Foreskin keratinocyte (primary cell): ENCODE measurements at places on chromosomes 6 and 20.

GRCh38 chr6:5705252-5705651 is 301.5 kb downstream of the NRN1 start:
- no peak for DNase-seq

DNA sequence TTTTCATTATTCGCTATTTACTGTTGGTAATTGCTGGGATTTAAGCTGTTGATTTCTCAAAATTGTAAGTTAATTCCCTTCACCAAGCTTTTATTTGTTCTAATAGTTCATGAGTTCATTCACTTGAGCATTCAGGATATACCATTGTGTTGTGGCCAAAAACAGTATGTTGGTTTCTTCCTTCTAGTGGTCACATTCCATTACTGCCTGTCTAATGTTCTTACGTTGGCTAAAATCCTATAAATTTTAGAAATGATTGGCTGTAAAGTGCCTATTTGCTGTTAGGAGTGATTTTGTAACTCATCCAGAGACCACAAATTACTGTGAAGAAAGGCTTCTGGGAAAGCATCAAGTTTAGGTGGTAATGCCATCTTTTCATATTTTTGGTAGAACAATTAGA is 76.3 kb downstream of the FARS2 start:
- DNase-seq: no peak

DNA sequence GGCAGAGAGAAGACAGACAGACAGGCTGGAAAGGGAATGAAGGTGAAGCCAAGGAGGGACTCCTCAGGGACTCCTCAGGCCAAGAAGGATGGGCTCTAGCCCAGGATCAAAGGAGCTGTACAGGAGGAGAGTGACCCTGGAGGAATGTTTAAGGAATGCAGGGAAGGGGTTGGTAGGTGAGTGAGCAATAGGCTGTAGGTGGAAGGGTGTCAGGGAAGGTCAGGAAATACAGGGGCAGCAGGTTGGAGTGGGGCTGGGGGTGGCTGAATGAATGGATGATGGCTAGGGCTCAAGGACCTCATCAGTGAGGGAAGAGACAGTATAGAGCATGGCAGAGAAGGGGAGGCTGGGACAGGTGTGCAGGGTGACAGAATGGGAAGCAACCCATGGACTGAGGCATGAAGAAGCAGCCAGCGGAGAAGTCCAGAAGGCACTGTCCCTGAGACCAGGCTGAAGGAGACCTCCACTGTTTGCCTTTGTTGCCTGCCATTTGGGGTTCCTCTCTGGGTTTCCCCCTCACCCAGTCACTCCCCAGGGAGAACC is 13.2 kb downstream of the SYNGAP1 start:
- DNase-seq: no peak

- DNase-seq: no peak
These were observed 6.7 kb upstream of the C2 start for GRCh38 chr6:31920811-31921210.

DNA sequence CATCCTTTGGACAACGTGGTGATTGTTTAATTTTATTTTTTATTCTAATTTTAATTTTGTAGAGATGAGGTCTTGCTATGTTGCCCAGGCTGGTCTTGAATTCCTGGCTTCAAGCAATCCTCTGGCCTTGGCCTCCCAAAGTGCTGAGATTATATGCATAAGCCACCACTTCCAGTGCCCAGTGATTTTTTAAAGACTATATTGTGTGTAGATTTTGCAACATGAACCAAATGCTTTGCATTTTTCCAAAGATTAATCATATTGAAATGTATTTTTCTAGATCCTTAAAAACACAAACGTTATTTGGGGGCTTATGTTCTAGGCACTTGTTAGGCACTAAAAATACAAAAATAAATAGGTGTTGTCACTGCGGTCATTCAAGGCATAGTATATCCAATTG is 117.6 kb upstream of the CCN2 start:
- no peak for DNase-seq
